Mammary epithelial cell (primary cell): ENCODE measurements at places on chromosomes 1 and 21.
A peak's percentile ranks its signal among the peaks of the same experiment; 100 is the strongest.

DNA sequence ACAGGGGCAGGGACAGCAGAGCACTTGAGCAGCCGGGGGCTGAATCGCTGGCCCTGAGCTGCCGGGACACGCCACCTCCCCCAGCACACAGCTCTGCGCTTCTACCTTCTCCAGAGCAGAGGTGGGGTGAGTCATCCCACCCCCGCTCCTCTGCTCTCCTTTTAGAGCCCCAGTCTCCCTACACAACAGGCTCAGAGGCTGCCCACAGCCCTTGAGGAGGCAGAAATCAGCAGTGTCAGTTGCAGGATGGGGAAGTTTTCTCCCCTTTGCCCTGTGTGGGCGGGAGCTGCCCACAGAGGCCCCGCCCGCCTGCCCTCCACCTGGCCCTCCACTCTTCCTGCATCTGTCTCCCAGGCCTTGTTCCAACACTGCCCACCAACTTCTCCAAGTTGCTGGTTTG lies 94.6 kb downstream of the STUM start:
- peak; percentile 87 for DNase-seq

GRCh38 chr1:10694633-10695627 lies 101.5 kb downstream of the CASZ1 start:
- peak; percentile 78 for DNase-seq

DNA sequence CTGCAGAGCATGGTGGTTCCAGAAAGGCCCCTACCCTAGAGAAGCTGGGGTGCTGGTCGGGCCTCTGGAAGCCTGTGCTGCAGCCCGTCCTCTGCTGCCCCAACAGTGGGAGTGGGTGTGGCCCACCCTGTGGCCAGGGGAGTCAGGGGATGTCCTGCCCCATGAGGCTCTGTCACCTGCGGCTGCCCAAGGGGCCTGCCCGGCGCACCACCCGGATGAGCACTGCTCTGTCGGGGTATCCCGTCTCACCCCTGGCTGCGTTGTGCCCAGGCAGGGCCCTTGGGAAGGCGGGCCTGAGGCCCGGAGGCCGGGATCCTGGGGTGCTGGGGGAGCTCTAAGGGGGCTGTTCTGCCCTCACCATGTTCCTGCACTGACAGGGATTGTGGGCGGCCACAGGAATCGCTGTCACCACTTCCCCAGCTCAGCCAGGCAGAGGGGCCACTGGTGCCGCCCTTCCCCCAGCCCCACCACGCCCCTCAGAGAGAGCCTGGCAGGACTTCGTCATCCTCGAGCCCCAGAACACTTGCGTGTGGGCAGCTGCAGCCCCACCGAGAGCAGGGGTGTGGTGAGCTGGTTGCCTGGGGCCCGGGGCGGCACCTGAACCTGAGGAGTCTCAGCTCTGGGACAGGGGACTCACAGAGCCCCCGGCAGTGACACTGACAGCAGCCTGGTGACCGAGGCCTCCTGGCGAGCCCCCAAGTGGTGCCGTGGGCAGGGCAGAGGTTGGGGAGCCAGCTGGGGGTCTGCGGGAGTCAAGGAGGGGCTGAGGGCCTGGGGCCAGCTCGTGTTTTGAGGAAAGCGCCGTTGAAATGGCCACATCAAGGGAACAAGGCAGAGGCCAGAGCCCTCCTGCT lies 20.2 kb downstream of the PANK4 start:
- no peak for DNase-seq

DNA sequence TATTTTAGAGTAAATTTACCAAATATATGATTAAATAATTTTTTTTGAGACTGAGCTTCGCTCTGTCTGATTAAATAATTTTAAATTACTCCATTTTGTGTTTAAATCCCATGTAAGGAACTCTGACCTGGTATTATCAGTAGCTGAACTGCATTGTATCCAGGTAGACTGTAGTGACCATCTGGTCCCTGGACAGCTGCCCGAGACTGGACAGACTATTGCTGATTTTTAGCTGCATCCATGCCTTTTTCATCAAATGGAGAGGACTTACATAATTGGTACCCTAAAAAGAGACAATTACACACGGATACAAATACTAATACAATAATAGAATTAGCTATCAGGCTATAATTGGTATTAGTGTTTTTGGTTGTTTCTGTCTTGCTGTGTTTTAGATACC lies 20.6 kb downstream of the OLFM3 start:
- DNase-seq = no peak

DNA sequence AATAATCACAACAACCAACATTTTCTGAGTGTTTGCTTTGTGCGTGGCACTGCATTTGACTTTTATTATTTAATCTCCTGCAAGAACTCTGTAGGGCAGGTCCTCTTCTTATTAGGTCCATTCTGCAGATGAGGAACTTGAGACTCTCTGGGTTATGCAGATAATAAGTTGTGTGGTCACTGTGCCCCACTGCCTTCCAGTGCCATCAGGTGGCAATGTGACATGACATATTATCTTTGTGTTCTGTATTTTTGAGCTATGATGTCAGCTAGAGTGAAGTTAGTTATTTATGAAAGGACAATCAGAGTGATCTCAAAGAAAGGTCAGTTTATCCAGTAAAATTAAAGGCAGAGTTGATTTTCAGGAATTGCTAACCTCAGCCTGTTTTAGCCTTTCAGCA lies 196.0 kb downstream of the FMN2 start:
- no peak for DNase-seq

- DNase-seq = no peak
Measured at GRCh38 chr1:29179641-29180184, 2.0 kb downstream of the SRSF4 start.

- no peak for DNase-seq
Measured at GRCh38 chr1:69697340-69697739, 129.6 kb downstream of the LRRC7 start.
